ENCODE measurements at places on chromosomes 12 and 14. TPM values are rescaled to one million over a fixed set of nuclear protein-coding genes. Genes with fewer than 3 reads are reported as not detected.

DNA sequence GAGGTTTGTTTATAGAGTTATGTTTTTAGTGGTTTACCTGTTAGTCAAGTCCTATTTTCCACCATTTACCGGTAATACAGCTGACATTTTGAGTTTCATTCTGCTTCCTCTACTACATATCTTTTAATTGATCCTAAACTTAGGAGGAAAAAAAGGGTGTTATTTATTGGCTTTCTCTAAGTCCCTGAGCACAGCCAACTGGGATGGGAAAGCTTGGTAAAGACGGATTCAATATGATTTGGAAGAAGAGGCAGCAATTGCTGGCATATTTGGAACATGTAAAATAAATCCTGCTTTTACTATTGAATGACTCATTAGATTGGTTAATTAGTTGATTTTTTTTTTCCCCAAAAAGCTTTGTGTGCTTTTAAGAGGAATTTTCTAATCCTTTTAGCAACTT lies 475.7 kb downstream of the PRKD1 start:
- DNase-seq = no peak

DNA sequence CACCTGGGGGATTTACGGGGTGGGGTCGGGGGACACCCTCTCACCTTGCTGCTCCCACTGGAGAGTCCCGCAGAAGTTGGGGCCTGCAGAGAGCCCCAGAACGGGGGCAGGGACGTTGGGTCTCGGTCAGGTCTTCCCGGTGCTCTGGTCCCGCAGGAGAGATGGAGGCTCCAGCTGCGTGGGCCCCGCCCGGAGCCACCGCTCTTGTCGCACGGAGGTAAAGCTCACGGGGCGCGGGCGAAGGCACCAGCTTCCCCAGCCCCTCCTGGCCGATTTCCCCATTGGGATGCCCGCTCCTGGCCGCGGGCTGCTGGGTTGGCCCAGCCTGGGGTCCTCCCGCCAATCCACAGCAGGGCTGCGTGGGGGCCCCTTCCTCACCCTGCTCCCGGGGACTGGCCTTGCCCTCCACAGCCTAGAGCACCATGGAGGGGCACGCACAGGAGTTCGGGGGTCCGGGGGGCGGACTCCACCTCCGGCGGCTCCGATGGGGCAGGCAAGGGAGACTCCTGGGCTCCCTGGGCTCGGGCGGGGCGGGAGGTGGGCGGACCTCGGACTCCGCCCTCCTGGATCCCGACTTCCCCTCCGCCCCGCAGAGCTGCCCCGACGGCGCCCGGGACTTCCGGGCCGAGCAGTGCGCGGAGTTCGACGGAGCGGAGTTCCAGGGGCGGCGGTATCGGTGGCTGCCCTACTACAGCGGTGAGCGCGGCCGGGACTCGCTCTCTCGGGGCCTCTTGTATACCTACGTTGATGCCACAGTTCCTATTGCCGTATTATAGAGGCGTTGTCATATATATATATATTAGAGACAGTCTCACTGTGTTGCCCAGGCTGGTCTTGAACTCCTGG lies 8.4 kb downstream of the PAPLN start:
- DNase-seq = no peak

GRCh38 chr12:82966001-82966559 lies 279.4 kb downstream of the TMTC2 start:
- peak; percentile 39 for DNase-seq

AMHR2 gene
- total RNA-seq = not detected

POU6F1 gene
- 3.0 TPM for total RNA-seq

DNA sequence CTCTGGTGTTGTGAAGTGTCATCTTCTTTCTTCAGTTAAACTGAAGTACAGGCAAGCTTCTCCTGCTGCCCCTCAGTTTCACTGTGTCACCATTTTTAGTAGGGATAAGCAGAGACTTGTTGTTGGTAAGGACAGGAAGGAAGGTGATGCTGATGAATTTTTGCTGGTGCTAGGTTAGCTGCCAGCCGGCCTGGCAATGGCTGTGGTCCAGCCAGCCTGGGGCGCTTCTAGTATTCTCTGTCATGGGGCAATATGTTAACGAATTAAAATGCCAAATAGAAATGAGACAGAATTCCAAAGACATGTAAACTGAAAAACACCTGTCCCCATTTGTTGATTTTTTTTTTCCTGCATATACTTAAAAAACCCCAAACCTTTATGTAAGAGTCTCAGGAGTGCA lies 602.9 kb downstream of the DIO2 start:
- no peak for DNase-seq

LRFN5 gene
- not detected for total RNA-seq

GRCh38 chr12:118126119-118126757 lies 9.7 kb upstream of the PEBP1 start:
- DNase-seq = no peak

- peak; percentile 44 for DNase-seq
Observed at GRCh38 chr12:62813031-62813829, 121.7 kb downstream of the PPM1H start.

DNA sequence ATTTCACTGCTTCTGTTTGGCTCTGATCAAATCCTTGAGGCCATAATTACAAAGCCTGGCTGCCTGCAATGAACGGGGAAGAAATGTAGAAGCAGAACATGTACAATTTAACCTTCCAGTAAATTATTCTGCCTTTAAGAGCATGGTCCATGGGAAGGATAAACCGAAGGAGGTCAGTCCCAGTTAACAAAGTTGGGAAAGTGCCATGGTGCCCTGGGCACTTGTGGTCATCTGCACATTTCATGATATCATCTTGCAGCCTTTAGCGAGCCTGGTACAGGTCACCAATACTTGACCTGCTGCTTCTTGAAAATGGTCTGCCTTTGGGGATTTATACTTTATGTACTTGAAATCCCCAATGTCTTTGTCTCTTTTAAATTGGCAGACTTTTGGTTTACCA lies 175.9 kb upstream of the KITLG start:
- no peak for DNase-seq

CLEC4D gene
- not detected for total RNA-seq

OVCH1 gene
- total RNA-seq = not detected

Data from dermis microvascular lymphatic vessel endothelial cell (primary cell).